Stimulated activated CD8-positive, alpha-beta memory T cell treated with anti-CD3 and anti-CD28 coated beads, Interleukin-4, amount 100 ng/mL, for 1 hour (primary cell): ENCODE measurements at places on chromosomes 7 and 10.

GRCh38 chr10:62231371-62231770, 37.3 kb downstream of the RTKN2 start:
- no peak for DNase-seq

- DNase-seq: no peak
Measured at GRCh38 chr7:30662431-30662939, 19.8 kb downstream of the CRHR2 start.

- no peak for DNase-seq
Measured at GRCh38 chr10:30991647-30992011, 40.0 kb downstream of the ZNF438 start.

DNA sequence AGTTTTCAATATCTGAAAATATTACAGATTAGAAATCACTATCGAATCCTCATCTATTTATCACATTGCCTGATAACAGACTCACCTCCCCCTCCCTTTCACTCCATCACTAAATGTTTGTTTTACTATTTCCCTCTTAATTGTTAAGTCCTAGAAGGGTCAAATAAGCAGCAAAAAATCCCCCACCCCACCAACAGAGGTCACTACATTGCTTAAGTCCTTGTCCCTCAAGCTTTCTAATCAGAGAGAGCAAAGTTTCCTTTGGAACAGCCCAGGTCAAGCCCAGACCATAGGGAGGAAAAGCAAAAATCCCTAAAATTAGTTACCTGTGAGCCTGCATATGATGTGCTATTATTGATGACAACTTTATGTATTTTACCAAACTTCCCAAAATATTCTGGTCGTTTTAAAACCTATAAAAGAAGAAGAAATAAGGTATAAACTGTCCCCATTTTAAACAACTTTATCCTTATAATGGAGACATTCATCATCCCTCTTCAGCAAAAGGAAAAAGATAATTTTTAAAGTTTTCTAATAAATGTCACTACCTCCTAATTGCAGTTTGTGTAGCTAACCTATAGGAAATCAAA, 95.0 kb downstream of the CNOT4 start:
- DNase-seq: no peak

DNA sequence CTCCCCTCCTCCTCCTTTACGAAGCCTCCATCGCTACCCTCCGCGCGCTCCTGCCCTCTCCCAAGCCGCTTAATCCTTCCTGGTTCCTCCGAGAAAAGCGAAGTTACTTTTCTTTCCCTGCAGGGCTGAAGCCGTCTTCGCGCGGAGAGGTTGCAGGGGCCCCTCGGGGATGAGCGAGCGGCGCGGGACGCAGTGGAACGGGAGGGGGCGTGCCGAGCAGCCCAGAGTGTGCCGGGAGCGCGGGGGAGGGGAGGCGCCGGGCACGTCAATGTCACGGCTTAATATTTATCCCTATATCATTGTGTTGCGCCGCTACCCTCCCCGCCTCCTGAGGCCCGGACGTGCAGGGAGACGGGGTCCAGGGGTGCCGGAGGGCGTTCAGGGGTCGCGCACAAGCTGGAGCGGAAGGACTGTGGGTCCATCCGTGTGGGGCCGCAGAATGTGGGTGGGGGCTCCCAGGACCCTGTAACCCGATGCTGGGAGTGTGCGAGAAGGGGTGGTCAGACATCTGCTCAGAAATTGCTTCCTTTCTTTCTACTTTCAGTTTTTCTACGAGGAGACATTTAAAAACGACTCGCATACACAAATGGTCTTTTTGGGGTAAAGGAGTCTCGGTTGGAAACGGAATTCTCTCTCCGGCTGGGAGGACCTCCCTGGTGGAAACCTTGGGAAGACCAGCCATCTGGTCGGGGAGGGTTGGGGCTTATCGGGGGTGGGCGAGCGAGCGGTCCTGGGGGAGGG, 2.4 kb downstream of the CDK6 start:
- DNase-seq: peak; percentile 60

GRCh38 chr7:127119517-127119916, 133.2 kb downstream of the GRM8 start:
- DNase-seq: no peak
